Esophagus squamous epithelium (tissue), 5 donors: ENCODE measurements at places on chromosomes 5 and 9.

DNA sequence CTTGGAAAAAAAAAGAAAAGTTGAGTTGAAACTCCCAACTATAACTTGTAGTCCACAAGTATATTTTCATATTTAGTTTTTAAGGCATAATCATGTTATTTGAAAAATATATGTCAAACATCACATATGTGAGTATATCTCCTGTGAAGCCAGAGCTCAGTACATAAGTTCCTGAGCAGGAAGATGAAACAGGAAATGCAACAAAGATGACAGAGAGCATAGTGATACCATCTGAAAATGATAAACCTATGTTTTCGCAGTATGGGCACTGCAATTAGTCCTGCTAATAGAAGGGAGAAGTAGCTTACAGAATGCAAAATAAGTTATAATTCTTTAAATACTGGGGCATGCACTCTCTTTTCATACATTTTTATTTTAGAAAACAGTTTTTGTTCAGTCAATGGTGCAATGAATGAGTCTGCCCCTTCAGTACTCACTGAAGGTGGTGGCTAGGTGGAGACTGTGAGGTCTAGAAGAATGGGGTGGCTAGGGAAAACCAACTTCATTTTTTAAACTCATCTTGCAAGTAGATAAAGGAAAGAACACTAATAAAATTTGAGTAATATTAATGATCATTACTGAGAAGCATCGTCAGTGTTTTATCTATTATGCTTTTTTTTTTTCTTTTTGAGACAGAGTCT lies 54.1 kb upstream of the FYB1 start:
- no peak for DNase-seq

DNA sequence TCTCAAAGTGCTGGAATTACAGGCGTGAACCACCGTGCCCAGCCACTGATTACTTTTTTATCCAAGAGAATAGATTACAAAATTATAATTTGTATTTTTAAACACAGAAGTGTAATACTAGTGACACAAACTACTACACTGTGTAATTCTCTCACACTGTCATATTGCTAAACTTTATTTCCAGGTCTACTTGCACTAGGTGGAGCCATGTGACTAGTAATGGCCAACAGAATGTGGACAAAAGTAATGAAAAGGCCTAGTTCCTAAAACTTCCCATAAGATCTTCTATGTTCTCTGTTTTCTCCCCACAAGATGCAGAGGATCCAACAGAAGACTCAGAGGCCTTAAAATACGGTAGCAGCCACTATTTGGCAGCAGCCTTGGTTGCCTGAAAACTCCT lies 27.3 kb downstream of the NADK2 start:
- no peak for DNase-seq

DNA sequence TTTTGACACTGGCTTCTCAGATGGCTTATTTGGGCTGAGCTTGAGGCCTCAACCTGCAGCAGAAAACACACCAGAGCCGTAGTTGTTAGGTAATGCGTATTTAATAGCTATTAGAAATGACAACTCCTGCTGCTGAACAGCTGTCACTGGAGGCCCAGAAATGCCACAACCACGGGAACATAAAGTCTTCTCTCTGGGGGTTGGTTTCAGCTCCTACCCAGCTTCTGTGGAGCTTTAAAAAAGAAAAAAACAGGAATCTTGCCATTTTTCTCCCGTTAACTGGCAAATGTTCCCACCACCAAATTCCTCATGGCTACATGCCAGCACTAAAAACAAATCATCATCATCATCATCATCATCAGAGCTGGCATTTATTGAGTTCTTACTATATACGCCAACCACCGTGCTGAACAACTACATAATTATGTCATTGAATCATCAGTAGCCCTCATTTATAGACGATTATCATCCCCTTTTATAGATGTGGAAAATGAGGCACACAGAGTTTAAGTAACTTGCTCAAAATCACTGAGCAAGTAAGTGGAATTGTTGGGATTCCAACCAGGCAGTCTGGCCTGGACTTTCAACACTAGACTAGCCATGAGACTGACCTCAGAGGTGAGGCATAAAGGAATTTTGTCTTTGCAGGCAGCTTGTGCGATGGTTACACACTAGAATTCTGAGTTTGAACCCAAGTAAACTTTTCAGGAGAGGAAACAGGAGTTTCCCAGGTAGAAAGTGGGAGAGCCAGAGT lies 185.3 kb upstream of the WWC1 start:
- no peak for DNase-seq

DNA sequence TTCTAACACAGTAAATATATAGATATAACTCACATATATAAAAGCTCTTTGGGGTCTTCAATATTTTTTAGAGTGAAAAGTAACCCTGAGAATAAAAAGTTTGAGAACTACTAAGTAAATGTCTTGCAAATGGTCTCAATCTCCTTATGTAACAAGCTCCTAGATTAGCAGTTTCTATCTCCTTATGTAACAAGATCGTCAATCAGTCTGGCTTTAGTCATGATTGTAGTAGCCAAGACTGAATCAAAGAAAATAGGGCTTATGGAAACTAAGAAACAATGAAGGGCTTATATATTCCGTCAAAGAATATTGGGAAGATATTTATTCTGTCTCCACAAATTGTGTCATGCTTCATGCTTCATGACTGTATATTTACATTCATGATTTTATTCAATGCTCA lies 22.4 kb upstream of the FREM1 start:
- no peak for DNase-seq

GRCh38 chr9:129338724-129339430 lies 160.8 kb upstream of the IER5L start:
- DNase-seq, result no peak

DNA sequence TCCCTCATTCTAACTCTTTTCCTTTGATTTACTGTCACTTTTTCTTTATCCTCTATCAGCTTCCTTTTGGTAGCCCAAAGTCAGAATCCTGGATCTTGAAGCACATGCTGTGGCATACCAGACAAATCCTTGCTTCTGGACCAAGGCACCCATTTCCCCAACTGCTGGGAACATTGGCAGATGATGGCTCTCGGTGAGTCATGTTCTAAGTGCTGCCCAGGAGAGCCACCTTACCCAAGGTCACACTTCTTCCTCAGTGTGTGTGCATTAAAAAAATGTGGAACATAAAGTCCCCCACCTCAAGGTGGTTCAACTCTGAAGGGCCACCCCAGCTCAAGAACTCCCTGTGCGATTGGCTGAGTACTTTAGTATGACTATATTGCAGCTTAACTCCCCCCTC lies 141.4 kb upstream of the PUM3 start:
- DNase-seq, result no peak
